NT2/D1 (cell line): ENCODE measurements at places on chromosomes 7 and 10.

DNA sequence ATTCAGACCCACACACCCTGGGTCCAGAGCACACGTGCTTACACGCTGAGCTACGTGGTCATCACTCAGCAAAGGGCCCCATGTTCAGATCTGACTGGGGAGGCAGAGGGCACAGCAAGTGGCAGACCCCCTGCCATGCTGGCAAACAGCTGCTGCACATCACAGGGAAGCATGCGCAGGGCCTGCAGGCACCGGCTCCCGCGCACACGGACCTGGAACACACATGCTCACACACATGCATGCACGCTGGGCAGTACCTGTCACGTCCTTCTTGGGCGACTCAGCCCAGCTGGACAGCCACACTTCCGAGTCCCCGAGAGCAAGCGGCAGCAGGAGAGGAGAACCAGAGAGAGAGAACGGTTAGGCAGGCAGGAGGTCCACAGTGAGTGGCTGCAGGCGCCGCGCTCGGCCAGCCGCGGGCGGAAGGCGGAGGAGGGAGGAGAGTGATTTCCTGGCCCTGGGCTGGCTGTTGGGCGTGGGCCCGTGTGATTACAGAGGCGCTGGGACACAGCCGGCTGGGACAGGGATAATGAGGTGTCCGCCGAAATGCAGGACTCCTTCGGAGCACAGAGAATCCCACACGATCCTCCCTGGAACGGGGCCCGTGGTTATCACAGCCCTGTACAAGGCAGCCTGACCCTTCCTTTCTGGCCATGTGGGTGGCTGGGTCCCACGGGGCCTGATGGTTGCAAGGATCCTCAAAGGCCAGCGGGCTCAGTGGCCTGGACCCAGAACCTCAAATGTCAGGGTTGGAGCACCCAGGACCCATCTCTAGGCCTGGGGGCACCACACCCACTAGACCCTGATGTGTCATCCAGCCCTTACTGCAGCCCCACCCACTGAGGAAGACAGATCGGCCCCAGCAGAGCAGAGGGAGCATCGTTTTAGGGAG, 175.1 kb downstream of the NEURL1 start:
- DNase-seq: no peak

DNA sequence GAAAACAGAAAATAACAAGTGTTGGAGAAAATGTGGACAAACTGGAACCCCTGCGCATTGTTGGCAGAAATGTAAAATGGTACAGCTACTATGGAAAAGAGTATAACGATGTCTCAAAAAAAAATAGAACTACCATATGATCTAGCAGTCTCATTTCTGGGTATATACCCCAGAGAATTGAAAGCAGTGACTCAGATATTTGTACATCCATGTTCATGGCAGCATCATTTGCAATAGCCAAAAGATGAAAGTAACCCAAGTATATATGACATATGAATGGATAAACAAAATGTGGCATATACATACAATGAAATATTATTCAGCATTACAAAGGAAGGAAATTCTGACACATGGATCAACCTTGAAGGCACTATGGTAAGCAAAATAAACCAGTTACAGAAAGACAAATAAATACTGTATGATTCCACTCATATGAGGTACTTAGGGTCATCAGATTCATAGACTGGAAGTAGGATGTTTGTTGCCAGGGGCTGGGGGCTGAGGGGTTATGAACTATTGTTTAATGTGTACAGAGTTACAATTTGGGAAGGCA, 4.9 kb downstream of the NRCAM start:
- no peak for DNase-seq

- no peak for DNase-seq
These were observed 651 bp upstream of the SKAP2 start for GRCh38 chr7:26865094-26865388.

DNA sequence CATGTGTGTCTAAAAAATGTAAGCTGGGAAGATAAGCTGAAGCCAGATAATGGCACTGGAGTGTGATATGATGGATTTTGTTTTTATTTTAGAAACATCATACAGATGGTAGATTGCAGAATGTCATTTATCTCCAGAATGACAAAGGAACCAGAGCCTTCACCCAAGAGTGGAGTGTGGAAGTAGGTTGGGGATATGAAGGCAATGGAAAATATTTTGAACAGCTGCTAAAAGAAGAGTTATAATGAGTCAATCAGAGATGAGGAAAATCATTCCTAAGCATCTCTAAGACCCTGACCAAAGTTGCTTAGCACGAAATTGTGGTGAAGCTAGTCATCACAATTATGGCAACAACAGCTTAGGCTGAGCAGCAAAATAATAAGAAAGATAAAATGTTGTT, 39.8 kb upstream of the POM121L12 start:
- no peak for DNase-seq

DNA sequence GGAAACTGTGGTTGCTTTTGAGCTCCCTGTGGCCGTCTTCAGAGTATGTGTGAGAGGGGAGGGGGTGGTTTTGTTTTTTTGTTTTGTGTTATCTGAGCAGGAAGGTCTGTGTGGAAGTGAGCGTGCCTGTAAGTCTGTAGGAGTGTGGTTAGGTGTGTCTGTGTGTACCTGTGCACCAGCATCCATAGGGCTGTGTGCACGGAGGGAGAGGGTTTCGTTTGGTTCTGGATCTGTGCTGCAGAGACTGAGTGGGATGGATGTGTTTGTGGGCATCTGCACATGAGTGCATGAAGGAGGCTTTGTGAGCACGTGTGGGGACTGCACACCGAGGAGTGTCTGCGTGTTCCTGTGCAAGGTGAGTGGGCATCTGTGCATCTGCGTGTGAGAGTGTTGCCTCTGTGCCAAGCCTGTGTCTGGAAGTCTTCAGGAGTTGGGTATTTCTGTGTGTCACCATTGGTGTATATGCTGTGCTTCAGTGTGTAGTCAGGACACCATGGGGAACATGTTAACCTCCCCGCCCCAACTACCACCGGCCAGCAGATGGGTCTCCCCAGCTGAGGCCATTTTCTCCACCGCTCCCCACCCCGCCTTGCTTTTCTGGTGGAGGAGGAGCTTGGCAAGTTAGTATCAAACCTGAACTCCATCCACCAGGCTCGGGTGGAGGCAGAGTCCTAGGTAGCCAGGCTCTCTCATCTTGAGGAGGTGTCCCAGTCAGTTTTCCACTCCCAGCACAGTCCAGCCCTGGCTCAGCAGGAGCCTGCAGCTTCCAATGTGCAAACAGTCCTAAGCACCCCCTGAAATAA, 7.1 kb upstream of the TLX1 start:
- DNase-seq: no peak
